ENCODE measurements at places on chromosomes 6 and 20.
A peak's percentile ranks its signal among the peaks of the same experiment; 100 is the strongest.

DNA sequence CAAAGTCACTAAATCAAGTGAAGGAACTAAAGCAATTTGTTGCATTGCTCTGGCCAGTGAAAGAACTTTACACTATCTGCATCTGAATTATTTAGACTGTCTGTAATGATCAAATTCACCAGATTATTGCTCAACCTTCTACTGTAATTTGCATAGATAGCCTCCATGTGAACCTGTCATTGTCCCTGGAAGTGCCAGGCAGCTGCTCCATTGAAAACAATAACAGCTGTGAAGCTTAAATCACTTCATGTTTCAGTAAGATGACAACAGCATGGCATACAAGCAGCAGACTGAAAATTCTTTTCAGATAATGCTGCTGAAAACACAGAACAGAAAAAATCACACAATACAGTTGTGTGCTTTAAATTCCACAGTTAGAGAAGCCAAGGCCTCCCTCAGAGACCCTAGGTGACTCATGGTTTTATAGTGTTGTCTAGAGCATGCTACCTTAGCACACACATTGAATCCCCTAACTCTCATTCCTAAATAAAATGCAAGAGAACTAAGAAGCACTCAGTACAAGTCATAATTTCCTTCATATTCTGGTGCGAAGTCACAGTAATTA is 248.9 kb downstream of the TPBG start:
- DNase-seq, result peak; percentile 38

DNA sequence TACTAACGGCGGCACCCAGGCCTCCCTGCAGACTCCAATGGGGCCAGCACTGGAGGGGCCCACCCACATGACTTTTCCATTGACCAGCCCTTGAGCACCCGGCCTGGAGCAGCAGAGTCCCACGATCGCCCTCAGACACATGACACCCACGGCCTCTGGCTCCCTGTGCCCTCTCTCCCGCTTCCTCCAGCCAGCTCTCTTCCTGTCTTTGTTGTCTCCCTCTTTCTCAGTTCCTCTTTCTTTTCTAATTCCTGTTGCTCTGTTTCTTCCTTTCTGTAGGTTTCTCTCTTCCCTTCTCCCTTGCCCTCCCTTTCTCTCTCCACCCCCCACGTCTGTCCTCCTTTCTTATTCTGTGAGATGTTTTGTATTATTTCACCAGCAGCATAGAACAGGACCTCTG is 26.1 kb upstream of the FANCE start:
- DNase-seq, result no peak

DNA sequence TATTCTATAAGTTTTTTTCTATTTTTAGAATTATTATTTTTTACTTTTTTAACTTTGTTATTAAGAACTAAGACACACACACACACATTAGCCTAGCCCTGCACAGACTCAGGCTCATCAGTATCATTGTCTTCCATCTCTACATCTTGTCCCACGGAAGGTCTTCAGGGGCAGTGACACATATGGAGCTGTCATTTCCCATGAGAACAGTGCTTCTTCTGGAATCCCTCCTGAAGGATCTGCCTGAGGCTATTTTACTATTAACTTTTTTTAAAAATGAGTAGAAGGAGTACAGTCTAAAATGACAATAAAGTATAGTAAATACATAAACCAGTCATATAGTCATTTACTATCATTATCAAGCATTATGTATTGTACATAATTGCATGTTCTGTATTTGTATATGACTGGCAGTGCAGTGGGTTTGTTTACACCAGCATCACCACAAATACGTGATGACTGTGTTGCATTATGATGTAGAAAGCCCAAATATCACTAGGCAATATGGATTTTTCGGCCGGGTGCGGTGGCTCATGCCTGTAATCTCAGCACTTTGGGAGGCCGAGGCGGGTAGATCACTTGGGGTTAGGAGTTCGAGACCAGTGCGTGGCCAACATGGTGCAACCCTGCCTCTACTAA is 57.9 kb downstream of the HIVEP1 start:
- DNase-seq, result no peak

DNA sequence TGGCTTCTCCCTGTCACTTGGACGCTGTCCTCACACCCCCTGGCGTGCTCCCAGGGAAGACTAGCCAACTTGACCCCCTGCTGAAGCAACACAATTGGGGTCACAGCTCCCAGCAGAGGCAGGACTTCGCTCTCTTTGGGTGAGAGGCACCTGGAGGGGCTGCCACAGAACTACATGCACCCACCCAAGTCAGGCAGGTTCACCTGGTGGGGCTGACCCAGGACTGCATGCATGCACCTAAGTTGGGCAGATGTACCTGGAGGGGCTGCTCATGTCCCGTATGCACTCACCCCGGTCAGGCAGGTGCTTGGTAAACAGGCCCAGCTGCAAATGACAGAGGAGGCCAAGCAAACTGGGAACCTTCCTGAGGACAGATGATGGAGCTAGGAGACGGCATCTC is 154.3 kb upstream of the RPS6KA2 start:
- DNase-seq, result no peak

DNA sequence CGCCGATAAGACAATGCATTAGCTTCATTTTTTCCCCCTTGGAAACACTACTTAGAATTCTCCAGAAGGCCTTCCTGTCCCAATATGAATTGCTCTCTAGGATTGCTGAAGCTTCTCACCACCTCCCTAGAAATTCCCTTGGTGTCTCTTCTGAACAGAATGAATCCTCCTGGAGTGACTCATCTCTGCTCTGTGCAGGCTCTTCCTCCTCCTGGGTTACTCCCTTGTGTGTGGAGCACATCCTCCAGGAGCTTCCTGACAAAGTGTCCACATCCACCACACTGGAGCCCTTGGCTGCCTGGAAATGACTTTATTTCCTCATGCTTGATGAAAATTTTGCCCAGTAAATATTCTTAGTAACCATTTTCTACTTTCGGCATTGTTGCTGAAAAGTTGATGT is 54.4 kb downstream of the DTNBP1 start:
- no peak for DNase-seq

DNA sequence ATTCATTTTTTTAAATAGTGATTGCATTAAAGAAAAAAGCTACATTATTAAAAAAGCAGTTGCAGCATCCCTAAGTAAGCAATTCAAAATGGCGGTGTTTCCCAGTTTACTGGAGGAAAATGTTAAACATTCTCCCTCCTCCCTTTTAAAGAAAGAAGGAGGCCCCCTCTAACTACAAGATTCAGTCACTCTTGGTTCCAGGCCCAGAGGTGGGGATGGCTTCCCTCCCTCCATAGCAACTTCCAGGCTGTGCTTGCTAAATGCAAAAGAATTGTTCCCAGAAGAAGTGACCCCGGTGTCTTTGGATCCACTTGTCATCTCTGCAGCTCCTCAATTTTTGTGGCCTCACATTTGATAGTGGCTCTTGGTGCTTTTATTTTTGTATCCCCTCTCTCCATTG is 165.9 kb downstream of the SOBP start:
- DNase-seq, result no peak

- no peak for DNase-seq
These were observed 77.8 kb downstream of the STMND1 start for GRCh38 chr6:17179530-17180073.

DNA sequence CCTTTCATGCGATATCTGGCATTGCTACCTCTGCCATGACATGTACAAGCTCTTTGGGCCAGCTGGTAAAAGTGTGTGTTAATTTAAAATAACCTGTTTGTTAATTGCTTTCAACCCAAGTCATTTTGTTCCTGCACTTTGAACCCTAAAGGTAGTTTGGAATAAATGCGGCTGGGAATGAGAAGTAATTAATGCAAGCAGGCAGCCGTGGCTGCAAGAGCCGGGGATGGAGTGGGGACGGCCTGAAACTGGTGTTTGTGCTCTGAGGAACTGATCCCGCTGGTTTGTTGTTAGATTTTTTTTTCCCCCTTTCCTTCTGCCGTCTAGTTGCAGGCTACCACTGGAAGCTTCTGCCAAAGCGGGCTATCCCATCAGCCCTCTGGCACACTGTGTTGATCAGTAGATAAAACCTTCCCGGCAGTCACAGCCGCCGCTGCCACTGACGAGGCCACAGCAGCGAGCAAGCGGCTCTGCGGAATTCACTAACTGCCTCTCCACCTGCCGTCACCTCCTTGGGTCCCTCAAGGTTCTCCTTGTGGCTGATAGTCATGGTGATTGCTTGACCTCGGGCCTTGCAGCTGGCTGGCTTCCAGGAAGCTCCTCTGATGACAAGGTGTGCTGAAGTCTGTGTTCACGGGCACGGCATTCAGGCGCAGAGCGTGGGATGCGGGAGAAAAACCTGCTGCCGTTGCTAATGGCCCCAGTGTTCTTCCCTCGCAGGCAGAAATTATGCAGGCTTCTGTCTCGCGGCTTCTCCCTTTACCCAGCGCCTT is 315.9 kb downstream of the TFAP2A start:
- no peak for DNase-seq

- no peak for DNase-seq
These were observed 646.1 kb upstream of the DEFB115 start for GRCh38 chr20:30611239-30611984.

GRCh38 chr20:17854307-17854903 is 114.2 kb downstream of the SNX5 start:
- no peak for DNase-seq

- no peak for DNase-seq
These were observed 369.0 kb downstream of the ARHGAP18 start for GRCh38 chr6:129340983-129341382.

DNA sequence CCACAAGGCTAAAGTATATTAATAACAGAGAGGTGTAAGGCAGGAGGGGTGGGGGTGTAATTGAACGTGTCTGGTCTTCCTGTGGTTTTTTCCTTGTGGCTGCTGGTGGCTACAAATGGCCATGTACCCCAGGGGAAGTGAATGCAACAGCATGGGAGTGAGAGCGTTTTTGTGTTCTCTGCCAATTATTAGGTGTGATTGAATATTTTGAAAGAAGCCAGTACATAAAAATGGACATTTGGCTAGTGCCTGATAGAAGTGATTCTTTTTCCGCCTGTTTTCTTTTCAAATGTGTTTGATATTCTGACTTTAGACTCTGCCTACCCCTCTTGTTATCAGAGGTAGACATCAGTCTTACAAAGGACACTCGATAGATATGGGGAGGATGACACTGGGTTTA is 141.3 kb downstream of the PRL start:
- no peak for DNase-seq

GRCh38 chr6:11950109-11950508 is 62.0 kb upstream of the HIVEP1 start:
- no peak for DNase-seq

GRCh38 chr6:170347975-170348374 is 41.4 kb downstream of the FAM120B start:
- no peak for DNase-seq

DNA sequence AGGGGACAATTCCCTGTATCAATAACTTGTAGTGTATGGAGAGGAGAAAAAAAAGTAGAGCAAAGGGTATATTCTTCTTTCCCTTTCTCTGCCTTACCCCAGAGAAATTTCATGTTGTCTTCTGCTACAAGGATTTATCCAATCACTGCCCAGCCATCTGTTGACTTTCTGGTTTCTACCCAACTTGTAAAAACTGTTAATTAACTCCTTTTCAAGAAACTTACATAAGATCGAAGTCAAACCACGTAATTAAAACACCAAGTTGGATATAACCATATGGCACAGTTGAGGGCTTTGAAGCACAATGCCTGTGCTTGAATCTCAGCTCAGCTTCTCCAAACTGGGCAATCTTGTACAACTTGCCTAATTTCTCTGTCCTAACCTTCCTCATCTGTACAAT is 99.5 kb downstream of the MAN1A1 start:
- DNase-seq, result no peak

GRCh38 chr6:107066697-107067659 is 39.0 kb downstream of the MTRES1 start:
- no peak for DNase-seq

DNA sequence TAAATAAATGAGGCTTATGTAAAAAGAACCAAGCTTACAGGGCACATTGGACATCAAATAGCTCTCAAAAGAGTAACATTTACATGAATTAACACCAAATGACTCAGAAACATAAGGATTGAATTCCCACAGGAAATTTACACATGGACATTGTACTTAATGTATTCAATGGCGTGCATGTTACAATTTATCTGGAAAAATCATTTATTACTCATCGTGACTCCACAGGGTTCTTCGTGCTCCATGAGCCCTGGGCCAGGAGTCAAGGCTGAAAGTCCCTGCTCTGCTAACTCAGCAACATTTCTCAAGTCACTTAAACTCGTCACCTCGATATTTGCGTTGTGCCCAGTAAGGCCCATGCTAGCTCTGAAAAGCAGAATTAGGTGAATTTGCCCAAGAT is 158.5 kb downstream of the PHACTR1 start:
- DNase-seq, result no peak

DNA sequence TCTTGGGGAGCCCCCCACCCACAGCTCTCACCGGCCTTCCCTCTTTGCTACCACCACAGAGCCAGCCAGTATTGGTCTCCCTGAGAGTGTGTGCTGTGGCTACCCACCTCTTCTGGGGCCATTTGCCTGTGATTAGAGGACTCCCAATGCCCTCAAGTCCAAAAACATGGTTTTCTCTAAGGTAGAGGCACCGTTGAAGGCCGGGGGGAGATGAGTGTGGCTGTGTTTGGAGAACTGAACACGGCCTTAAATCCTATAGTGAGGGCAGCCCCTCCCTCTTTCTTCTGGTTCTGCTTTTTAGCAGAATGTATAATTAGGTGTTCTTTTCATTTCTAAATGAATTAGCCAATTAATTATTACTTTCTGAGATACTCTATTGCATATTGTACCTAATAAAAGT is 2.5 kb downstream of the CCR6 start:
- DNase-seq, result no peak

DNA sequence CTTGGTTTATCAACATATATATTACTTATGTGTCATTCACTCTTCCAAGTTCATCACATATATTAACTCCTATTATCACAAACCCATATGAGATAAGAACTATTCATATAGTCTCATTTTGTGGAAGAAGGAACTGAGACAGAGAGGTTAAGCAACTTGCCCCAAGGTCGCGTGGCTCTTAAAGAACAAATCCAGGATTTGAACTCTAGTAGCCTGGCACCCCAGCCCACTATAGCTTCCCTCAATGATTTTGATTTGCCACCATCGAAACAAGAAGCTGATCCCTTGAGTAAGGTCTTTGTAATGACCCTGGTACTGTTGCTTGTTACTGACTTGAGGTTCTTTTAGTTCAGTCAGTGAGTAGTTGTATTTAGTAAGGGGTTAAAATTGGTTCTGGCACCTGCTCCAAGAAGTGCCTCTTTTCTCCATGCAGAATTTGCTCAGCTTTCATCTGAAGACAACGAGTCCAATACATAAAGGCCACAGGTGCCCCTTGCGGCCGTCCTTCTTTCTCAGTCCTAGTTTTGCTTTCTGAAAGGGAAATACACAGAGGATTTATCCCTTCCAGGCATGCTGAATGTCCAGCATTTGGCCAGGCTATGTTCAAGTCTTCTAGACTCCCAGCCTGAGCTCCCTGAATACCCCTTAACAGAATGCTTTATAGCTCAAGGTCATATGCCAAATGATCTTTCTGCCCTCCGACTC is 253.0 kb downstream of the TBC1D7 start:
- no peak for DNase-seq

DNA sequence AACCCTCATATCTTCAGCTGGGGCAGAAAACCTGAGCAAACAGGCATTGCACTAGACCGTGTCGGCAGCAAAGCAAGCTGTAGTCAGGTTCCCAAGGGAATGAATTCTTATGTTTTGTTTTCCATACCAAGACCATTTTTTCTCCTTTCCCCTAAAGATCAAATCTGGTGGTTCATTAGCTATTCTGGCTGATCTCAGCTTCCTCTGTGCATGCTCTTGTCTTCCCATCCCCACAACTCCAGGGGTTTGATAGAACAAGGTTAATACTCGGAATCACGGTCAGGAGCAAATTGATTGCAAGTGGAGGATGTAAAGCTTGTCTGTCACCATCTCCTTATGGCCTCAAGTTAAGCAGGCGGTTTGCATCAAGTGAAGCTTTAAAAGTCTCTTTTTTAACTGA is 778.8 kb downstream of the KIF16B start:
- no peak for DNase-seq

- DNase-seq, result no peak
These were observed 59.5 kb downstream of the MANEA start for GRCh38 chr6:95636552-95637431.
